ELF-1 (cell line): ENCODE measurements at places on chromosomes 2 and 18.

DNA sequence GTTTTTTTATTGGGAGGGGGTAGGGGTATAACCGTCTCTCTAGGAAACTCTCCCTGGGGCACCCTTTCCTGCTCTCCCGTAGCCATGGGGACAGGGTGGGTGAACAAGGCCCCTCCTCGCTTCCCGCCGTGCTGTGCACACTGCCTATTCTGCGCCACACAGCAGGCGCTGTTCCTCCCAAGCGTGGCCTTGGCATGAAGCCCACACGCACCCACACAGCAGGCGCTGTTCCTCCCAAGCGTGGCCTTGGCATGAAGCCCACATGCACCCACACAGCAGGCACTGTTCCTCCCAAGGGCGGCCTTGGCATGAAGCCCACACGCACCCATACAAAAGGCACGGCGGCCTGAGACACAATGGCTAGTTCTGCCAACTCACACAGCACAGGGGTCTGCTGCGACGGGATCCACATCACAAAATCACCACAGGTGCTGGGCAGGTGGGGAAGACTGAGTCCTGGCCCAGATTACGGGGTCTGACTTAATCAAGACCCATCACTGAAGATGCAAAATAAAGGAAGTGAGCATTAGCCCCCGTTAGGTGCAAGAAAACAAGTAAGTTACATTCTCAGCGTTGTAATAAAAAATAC lies 46.6 kb upstream of the TPO start:
- DNase-seq: no peak

- DNase-seq: no peak
Observed at GRCh38 chr2:218319813-218320365, 27.6 kb upstream of the TMBIM1 start.

DNA sequence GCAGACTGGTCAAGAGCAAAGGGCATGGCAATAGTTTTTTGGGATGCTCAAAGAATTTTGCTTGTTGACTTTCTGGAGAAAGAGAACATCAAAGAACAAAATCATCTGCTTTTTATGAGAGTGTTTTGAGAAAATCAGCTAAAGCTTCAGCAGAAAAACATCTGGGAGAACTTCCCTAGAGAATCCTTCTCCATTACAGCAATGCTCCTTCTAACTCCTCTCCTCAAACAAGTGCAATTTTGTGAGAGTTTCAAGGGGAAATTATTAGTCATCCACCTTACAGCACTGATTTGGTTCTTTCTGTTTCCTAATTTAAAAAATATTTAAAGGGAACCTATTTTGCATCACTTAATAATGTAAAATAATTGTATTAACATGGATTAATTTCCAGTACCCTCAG lies 226.9 kb upstream of the NXPH2 start:
- DNase-seq: no peak

- no peak for DNase-seq
Observed at GRCh38 chr2:101132202-101132601, 19.0 kb downstream of the TBC1D8 start.

DNA sequence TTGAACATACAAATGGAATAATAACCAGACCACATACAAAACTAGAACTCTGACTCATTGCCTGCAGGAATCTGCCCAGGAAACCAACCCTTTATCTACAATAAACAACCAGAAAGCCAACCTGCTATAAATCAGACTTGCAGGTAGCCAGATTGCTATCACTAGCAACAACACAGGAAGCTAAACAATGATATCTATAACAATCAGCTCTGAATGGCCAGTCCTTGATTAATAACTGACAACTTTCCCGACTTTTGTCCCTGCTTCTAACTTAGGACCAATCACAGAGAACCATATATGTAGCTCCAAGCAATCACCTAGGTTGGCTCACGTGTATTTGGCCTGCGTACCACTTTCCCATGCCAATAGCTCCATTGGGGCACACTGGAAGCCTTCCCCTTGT lies 470.8 kb downstream of the RIT2 start:
- DNase-seq: no peak

DNA sequence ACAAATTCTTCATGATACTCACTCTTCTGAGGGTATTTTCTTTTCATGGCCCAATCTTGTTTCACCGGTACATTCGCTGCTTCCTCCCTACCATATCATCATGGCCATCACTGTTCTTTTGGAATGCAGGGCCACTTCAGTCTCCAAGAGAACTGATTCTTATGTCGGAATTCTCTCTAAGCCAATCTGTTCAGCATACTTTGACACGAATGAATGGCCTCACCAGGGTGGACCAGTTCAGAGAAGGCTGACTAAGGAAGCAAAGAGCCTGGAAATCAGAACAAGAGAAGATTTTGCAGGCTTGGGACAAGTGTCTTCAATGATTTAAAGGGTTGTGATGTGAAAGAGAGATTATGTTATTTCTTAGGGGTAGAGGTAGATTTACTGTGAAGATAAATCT lies 5.0 kb upstream of the EPB41L5 start:
- no peak for DNase-seq

DNA sequence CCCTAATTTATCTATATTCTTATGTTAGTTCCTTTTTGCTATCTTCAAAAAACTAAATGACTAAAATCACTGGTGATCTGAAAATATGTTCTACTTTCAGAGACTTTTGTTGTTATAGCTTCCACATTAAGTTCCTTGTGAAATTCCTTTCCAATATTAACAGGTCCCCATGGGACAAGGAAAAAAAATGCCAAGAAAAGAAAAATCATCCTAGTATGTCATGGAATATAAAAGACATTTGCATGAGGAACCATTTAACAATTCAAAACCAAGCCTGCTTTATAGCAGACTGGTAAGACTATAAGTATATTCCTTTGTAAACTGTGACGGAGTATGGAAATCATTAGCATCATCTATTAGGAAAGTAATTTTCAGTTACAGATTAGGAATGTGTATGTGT lies 48.1 kb downstream of the COBLL1 start:
- no peak for DNase-seq

GRCh38 chr2:220296174-220296573 lies 668.7 kb downstream of the SLC4A3 start:
- DNase-seq: no peak

DNA sequence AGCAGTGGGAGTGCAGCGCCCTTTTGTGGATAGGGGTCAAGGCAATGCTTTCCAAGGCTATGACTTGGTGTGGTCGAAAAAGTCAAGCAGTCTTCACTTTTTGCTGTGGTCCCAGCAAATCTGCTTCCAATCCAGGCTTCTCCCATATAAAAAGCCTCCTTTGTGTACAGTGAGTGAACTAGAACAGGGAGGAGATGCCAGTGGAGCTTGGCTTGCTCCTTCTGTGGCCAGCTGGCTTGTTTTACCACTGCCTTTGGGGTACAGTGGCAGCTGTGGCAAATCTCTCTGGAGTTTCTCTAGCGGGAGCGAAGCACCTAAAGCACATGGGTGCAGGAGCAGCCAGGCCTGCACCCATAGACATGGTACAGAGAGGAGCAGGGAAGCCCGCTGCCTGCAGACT lies 103.5 kb downstream of the MSH2 start:
- no peak for DNase-seq

DNA sequence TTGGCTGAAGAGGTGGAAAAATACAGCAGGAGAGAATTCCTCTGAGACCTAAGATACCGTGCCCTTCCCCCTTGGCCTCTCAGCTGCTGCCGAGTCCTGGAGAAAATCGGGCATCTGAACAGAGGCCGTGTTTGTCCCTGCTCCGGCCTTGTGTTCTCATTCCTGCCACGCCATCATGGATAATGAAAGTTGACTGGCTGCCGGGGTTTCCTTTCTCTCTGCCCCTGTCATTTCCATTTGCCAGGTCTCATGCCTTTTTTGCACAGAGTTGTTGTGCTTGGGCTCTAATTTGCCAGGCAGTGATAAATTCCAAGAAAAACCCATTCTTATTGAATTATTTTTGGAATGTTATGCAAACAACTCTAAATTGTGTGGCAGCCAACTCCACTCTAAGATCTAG lies 496.9 kb upstream of the TNP1 start:
- no peak for DNase-seq
